Activated CD8-positive, alpha-beta memory T cell treated with anti-CD3 and anti-CD28 coated beads for 4 hours (primary cell): ENCODE measurements at places on chromosomes 2 and 18.
A peak's percentile ranks its signal among the peaks of the same experiment; 100 is the strongest.

DNA sequence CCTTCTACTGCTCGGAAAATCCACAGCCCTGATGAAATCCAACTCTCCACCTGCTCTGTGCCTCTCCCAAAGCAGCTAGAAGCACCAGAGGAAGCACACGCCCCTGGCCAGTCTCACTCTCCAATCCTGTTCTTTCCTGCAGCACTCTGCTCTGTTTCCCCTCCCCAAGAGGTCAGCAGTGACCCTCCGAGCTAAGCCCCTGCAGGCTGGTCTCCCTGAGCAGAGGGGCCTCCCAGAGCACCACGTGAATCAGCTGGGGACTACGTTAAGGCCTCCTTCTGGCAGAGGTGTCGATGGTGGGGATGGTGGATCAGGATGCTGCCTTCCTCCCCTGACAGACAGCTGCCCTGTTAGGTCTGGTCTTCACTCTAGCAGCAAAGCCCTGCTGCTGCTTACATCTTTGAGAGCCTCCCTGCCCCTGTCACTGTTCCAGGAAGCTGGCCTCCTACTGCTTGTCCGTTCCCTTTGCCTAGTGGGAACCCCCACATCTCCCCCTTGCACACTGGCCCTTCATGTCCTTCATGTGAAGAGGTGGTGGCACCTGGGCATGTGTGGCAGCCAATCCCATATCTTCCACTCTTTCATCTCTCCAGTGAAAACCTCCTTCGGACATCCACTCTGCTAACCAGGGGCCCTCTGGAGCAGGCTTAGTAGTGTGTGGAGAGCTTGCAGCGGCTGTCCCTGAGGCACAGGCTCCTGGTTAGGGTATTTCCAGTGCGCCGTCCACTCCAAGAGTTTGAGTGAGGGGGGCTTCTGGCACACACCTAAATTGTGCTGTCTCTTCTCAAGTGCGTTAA, 307.5 kb upstream of the HS6ST1 start:
- no peak for DNase-seq

DNA sequence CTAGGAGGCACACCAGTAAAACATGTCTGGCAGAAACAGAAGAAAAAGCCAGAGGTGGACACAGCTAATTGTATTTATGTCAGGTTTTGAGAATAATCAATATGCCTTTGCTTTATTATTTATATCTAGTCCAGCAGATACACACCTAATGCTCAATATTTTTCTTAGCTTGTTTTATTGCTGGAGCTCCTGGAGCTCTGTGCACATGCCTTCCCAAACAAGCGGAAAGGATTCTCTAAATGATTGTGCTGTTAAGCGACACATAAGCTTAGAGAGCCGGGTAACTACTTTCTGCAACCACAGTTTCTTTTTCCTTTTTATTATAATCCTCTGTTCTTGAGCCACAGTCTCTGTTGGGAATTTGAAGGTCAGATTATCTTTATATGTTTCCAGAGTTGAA, 177.3 kb upstream of the ST6GAL2 start:
- DNase-seq: no peak

GRCh38 chr2:176612736-176613135, 343.5 kb downstream of the MTX2 start:
- DNase-seq: no peak

DNA sequence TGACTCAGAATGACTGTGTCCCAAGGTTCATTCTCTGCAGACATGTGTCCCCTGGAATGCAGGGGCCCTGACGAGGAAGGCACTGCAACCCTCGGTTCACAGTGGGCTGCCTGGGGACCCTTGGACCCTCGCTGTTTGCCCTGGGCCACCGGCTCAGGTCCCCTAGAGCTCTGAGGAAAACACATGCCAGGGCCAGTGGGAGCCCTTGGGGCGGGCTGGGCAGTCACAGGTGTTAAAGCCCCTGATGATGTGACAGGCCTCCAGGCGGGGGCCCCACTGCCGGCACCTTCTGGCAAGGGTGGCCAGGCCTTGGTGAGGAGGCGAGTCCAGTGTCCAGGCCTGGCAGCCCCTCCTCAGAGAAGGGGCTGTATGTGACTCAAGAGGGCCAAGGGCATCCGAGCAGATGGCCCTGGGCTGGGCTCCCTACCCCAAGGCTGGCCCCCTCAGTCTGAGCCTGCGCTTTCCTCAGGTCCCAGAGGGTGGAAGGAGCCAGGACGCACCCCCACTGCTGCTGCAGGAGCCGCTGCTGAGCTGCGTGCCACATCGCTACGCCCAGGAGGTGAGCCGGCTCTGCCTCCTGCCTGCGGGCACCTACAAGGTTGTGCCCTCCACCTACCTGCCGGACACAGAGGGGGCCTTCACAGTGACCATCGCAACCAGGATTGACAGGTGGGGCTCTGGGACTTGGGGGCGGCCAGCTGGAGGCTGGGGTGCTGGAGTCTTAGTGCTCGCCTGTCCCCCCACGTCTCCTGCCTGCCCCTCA, 11.1 kb downstream of the CAPN10 start:
- DNase-seq: no peak

DNA sequence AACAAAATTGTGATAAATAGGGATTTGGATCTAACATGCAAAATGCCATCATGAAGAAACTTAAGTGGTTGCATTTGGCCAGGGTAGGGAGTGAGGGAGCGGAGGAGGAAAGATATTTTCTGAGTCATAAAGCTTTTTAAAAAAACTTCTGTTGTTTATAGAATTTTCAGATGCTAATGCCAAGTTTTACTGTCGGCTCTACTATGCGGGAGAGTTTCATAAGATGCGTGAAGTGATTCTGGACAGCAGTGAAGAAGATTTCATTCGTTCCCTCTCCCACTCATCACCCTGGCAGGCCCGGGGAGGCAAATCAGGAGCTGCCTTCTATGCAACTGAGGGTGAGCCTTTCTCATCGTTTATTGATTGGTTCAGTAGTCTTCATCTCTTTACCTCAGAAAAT, 56.0 kb upstream of the PTH2R start:
- no peak for DNase-seq

- peak; percentile 58 for DNase-seq
Observed at GRCh38 chr2:3519255-3520205, at the start of gene ADI1. Gene ADI1 (minus strand): TSS chr2:3519531. CDS start chr2:3519487, 44 bp downstream.

- no peak for DNase-seq
Observed at GRCh38 chr2:189393440-189394111, 47.7 kb upstream of the WDR75 start.

- DNase-seq: no peak
Observed at GRCh38 chr2:23824777-23825212, 102.1 kb downstream of the ATAD2B start.

DNA sequence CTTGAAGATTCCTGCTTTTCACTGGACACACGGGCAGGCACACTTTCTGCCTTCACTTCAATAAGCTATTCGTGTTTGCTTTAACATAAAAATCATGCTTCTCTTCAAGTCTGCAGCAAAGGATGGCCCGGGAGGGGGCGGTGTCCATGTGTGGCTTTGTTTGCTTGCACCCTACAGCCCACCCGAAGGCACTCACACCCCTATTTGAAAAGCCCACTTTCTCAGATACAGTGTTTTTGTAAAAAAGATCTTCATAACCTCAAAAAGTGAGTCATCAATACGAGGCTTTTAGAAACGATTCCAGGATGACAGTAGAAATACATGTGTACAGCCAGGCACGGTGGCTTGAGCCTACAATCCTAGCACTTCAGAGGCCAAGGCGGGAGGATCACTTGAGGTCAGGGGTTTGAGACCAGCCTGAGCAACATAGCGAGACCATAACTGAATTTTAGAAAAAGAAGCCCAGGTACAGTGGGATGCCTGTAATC, 36.5 kb upstream of the HPCAL1 start:
- DNase-seq: no peak

DNA sequence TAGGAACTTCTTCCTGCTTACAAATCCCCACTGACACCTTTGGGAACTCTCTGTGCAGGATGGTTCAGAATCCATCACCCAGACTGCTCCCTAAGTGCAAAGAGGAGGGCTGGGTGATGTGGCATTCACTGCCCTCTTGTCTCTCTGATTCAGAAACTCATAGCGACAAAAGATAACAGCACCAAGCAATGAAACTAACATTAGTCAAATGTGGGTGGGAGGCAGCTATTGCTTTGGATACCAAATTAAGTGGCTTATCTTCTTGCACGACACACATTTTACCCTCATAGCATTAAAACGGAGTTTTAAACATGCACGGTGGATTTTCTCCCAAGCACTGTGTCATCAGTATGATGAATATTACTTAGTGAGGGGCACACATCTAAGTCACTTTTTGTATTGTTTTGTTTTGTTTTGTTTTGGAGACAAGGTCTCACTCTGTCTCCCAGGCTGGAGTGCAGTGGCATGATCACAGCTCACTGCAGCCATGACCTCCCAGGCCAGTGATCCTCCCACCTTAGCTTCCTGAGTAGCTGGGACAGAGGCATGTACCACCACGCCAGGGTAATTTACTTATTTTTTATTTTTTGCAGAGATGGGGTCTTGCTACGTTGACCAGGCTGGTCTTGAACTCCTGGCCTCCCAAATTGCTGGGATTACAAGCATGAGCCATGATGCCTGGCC, 40.9 kb upstream of the NEB start:
- DNase-seq: no peak

DNA sequence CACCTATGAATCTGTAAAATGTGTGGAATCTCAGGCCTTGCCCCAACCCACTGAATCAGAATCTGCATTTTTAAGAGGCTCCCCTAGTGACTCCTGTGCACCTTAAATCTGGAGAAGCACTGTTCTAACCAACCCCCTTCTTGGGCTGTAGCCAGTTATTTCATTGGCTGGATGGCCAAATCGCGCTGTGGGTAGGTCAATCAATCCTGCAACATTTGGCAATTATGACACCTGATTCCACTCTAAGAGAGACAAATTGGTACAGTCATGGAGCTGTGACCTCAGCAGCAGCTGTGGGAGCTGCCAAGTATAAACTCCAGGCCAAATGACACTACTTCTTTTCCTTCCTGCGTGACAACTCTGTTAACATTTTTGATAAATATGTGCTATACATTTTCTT, 208.7 kb downstream of the CLIP4 start:
- no peak for DNase-seq
